ENCODE measurements at places on chromosomes 4 and X. TPM values are rescaled to one million over a fixed set of nuclear protein-coding genes. Genes with fewer than 3 reads are reported as not detected.

Gene HSFX4
- total RNA-seq = not detected

Gene ZNF630
- 1.2 TPM for total RNA-seq

Gene ACE2
- not detected for total RNA-seq

Gene PFKFB1
- total RNA-seq = 0.60 TPM

Gene SPIN2A
- total RNA-seq = 0.85 TPM

Gene ATP2B3
- not detected for total RNA-seq

Gene VCX3B
- not detected for total RNA-seq

Gene LEF1
- 68.2 TPM for total RNA-seq

Gene GPR82
- total RNA-seq = not detected

Gene MBNL3
- 24.9 TPM for total RNA-seq

Gene TBC1D9
- total RNA-seq = not detected

Gene DCAF12L2
- total RNA-seq = not detected

Gene ZBTB33
- total RNA-seq = 17.9 TPM

Gene NFKB1
- total RNA-seq = 88.1 TPM

Gene PCYT1B
- total RNA-seq = 0.25 TPM

Gene COMMD8
- total RNA-seq = 24.9 TPM
